ENCODE measurements at places on chromosomes 4 and X.

- DNase-seq: no peak
Observed at GRCh38 chrX:72216973-72217372, 21.9 kb downstream of the ERCC6L start.

DNA sequence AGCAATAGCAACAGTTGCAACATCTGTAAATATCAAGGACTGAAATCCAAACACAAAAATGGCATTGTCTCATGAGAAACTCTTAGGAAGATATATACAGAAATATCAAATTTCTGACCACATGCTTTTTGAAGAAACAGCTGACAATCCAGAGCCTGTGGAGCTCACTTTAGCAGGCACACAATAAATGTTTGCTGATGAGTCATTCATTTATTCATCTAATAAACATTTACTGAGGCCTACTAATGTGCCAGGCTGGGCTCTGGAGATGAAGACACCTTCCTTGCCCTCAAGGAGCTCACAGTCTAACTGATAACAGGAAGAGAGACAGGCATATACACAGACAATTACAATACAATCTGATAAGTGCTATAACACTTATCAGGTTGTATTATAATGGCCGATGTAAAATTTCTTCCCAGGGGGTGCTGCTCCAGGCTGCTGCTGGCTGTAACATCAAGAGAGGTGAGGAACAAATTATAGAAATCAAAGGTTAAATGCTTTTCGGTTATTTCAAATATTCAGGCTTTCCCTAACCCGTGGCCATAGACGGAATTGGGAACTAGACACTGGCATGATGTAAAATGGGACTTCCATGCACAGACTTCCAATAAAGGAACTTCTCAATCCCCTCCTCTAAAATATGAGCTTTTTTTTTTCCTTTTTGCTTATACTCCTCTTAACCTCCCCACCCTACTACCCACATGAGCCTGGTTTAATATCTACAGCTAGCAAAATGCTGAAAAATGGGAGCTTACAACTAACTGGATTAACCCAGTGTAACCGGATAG is 16.8 kb upstream of the ZCCHC13 start:
- peak; percentile 9 for DNase-seq

DNA sequence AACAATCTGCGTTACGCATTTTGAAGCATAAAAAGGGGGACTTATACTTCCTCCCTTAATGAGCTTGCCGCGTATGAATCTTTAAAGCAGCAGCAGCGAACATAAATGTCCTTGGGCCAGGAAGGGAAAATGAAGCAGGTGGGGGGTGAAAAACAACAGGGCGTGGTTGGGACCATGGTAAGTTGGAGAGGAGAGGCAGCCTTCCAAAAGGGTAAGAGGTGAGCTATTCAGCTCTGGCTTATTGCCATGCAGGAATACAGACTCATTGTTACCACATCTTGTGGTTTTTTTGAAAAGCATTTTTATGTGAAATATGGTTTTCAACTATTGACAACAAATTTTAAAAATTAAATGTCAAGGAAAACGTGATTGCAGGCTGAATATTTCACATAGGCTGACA is 710.7 kb upstream of the FAM241A start:
- no peak for DNase-seq

DNA sequence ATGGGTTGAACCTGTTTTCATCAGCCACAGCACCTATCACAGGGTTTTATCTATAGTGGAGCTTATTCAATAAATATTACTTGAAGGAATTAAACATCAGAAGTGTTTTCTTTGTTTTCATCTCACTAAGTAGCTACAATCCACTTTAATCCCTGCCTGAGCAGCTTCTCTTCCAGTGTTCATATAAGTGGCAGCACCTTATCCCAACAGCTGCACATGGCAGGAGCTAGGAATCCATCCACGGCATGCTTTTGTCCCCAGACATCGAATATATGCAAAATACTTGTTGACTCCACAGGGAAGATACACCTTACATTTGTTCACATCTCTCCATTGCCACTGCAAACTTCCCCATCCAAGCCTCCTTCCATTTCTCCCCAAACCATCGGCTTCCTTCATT is 549.8 kb upstream of the FAM241A start:
- no peak for DNase-seq

DNA sequence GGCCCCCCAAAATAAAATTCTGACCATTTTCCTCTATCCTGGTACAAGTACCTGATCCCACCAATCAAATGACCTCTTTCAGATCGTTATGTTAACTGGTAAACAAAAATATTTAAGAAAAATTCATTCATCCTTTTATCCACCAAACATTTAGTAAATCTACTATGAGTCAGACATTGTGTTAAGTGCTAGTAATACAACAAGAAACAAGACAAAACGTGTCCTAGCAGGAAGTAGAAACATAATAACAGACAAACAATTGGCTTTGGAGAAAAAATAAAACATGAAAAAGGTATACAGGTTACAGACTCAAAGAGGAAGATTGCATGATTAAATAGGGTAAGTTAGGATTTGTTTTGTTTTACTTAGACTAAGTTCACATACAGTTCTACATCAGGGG is 43.7 kb downstream of the ANTXR2 start:
- no peak for DNase-seq

GRCh38 chrX:25020905-25021449 is 5.2 kb upstream of the ARX start:
- no peak for DNase-seq

DNA sequence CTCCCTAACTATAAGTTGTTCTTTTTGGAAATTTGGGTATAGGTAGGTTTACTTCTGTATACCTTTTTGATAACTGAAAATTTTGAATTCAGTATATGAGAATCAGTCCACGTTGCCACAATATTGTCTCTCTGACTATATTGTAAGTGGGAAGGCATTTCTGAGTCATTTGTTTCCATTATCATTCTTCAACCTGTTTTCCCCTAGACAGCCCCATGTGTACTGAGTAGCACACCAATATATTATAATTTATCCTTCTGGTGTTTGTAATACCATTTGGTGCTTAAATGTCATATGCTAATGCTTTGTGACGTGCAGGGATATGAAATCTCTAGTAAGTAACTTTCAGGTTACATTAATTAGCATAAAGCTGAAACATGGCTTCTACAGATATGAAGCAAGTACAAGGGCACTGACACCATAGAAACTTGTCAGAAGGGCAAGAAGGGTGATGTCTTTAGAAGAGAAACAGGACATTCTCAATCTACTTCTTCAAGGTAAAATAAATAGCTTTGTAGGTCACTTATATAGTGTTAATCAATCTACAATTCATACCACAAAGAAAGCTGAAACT is 27.7 kb downstream of the PAK3 start:
- no peak for DNase-seq

DNA sequence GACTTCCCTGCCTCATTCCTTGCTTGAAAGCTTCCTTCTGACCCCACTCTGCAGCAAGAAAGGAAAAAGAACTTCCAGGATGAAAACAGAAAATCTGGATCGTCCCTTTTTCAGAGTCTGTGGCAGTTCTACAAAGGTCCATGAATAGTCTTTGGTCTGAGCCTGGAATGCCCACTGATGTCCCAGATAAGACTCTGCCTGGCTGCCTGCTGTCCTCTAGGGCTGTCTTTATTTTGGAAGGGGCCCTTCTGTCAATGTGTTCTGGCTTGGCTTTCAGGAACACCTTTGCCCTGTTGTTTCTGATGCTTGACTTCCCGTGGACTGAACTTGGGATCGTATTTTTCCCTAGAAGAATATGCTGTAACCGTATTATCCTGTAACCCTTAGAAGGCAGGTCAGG is 114.7 kb upstream of the LNX1 start:
- DNase-seq: no peak

GRCh38 chrX:126485409-126485808 is 67.2 kb downstream of the DCAF12L1 start:
- DNase-seq: no peak

DNA sequence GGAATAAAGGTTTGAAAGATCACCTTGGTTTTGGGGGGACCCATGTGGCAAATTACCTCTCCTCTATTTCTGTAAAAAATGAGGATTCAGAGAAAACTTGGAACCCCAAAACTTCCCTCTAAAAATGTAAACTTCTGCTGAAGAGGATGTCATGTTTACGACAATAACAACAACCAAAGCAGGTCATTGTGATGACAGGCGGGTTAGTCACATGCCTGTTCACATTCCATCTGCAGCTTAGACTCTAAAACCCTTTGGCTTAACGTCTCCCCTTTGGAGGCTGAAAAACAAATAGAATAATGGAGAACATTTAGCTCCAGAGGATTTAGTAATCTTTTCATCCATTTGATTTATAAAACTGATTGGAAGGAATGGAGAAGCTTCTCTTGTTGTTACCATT is 75.0 kb upstream of the FAM9C start:
- no peak for DNase-seq

GRCh38 chr4:161256172-161256571 is 907.6 kb downstream of the FSTL5 start:
- no peak for DNase-seq

- DNase-seq: no peak
Observed at GRCh38 chrX:109511113-109511512, 25.5 kb upstream of the NXT2 start.

DNA sequence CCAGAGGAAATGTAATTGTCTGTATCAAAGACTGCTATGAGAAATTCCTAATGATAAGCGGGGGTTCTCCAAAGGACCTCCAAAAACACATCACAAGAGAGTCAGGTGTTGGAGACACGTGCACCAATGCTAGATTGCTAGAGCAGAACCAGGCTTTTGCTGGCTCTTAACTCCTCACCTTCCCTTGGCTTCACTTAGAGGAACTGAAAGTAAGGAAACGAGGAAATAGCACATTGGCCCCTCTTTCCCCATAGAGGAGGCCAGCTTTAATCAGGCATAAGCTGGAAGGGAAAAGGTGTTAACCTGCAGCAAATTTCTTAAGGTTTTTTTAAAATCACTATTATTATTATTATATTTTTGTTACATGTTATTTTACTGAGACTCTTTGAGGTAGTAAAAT is 13.6 kb downstream of the OTC start:
- DNase-seq: no peak

DNA sequence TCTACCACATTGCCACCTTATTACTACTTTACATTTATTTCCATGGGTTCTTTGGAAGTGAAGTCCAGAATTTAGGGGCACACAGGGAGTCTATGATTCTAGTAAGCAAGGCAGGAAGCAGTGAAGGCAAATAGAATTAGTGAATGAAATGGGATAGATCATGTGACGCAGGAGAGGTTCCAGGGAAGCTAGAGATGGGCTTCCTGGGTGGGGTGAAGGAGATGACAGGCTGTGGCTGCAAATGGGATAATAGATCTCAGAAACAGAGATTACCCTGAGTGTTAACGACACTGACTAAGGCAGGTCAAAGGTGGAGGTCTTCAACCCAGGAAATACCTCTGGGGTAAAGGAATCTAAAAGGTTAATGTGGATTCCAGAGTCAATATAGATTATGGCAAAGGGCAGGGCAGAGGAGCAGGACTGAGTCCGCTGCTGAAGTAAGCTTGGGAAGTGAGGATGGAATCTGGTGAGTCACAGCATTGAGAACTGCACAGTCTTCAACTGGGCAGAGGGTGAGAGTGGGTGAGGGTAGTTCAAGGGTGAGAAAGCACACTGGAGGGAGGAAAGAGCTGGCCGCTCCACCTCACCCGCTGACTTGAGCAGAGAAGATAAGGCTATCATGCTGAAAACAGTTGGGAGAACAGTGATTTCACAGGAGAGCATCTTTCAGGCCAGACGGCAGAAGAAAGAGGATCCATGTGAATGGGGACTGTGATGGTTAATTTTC is 70.8 kb downstream of the ANXA3 start:
- peak; percentile 57 for DNase-seq

DNA sequence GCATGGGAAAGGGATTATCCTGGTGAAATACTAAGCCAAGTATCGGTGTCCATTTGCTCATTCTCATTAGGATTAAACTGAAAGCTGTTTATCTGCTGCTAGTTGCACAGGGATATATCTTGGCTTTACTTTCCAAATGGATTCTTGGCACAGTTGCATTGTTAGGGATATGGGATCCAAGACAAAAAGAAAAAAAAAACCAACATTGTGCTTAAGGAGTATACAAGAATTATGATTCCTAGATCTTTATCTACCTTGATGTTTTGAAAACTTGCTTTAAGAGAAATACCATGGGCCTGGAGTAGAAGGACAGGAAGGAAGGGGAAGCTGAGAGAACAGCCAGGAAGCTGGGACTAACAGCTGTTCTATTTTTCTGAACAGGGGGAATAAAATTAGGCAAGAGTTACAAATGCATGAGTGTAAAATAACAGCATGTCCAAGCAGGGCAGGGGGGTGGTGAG is 107.6 kb downstream of the ATXN3L start:
- no peak for DNase-seq

- DNase-seq: no peak
Observed at GRCh38 chr4:10204401-10205058, 87.9 kb upstream of the WDR1 start.

GRCh38 chr4:91936311-91936710 is 367.5 kb upstream of the GRID2 start:
- peak; percentile 19 for DNase-seq

- DNase-seq: no peak
Observed at GRCh38 chrX:155997436-155997835, at the start of gene IL9R. Gene IL9R (plus strand): TSS chrX:155997696. CDS start chrX:155997760, 64 bp downstream.

DNA sequence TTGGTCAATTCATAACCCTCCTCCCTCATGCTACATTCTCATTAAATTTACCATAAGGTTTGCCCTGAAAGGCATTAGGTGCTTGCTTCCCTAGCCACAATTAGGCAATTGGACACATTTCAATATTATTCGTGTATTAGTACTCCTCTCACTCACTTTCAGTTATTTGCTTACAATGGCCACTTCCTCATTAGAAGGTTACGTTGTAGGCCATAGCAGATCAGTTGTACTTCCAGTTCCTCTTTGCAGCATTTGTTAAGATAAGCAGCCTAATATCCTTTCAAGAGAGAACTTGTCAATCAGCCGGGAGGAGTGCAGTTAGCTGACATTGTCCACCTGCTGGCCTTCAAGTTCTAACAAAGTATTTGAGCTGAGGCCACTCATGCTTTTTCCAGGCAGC is 1017.2 kb downstream of the PCDH7 start:
- DNase-seq: no peak

GRCh38 chr4:121784975-121785374 is 16.1 kb upstream of the EXOSC9 start:
- DNase-seq: peak; percentile 97

GRCh38 chr4:30744957-30745640 is 24.9 kb downstream of the PCDH7 start:
- DNase-seq: no peak

DNA sequence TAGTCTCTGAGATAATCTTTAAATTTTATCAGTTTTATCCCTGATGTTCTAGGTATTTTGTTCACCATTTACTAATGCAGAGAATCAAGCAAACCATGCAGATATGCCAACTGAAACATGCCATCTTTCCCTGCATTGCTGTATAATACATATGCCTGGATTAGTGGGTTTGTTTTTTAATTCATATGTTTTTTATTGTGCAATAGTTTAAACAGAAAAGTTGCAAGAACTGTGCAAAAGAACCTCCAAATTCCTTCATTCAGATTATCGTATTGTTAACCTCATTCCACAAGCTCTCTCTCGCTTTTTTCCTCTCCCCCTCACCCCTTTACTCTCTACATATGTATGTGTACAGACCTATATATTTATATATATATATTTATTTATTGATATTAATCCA is 244.6 kb downstream of the NKX6-1 start:
- no peak for DNase-seq

GRCh38 chr4:132076829-132077228 is 1072.3 kb upstream of the PCDH10 start:
- DNase-seq: no peak

GRCh38 chr4:2793586-2794485 is 951 bp downstream of the SH3BP2 start:
- DNase-seq: no peak

Measured in non-pigmented ciliary epithelial cell (primary cell).